ENCODE measurements at places on chromosomes 2 and 18.
A peak's percentile ranks its signal among the peaks of the same experiment; 100 is the strongest.

- no peak for DNase-seq
These were observed 46.5 kb upstream of the NR4A2 start for GRCh38 chr2:156379071-156379470.

- peak; percentile 37 for DNase-seq
These were observed 58.9 kb downstream of the ATP8B1 start for GRCh38 chr18:57744211-57744694.

- DNase-seq = peak; percentile 44
These were observed 15.2 kb downstream of the NABP1 start for GRCh38 chr2:191693166-191693565.

DNA sequence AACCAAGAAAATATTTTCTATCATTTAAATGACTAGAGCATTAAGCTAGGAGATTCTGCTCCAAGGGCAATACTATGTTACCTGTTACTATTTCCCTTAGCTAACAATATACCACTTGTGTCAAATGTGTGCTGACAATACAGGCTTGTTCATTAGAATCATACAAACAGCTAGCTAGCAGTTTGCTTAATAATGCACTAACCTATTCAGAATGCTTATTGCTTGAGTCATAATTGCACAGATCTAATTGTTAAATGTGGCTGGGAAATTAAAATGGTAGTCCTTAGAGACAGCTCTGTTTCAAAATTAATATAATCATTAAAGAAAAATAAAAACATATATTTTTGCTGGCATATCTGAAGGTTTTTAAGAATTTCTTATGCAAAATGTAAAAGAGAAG lies 344.2 kb downstream of the ERBB4 start:
- DNase-seq = no peak

All from cardiac fibroblast (primary cell).